ENCODE measurements at places on chromosomes 4 and X. TPM values are rescaled to one million over a fixed set of nuclear protein-coding genes. Genes with fewer than 3 reads are reported as not detected.
A peak's percentile ranks its signal among the peaks of the same experiment; 100 is the strongest.

GRCh38 chrX:134760650-134761049 lies 102.4 kb upstream of the PLAC1 start:
- H3K27ac ChIP-seq = no peak overlapping the region
- H3K4me3 ChIP-seq = no peak overlapping the region
- DNase-seq = no peak
- H3K27me3 ChIP-seq = no peaks in the 10 kb centered on the region
- no peaks in the 10 kb centered on the region for H3K36me3 ChIP-seq
- H3K4me1 ChIP-seq = no peaks in the 10 kb centered on the region

- no peaks in the 10 kb centered on the region for H3K4me1 ChIP-seq
- no peak overlapping the region for H3K27ac ChIP-seq
- no peak for DNase-seq
- H3K36me3 ChIP-seq = no peaks in the 10 kb centered on the region
- H3K27me3 ChIP-seq = no peaks in the 10 kb centered on the region
Observed at GRCh38 chr4:161949946-161950725, 213.7 kb downstream of the FSTL5 start.

GRCh38 chr4:67873116-67873515 lies 10.7 kb downstream of the TMPRSS11D start:
- H3K4me1 ChIP-seq = no peaks in the 10 kb centered on the region
- no peak for DNase-seq
- no peaks in the 10 kb centered on the region for H3K36me3 ChIP-seq
- H3K4me3 ChIP-seq = no peak overlapping the region

DNA sequence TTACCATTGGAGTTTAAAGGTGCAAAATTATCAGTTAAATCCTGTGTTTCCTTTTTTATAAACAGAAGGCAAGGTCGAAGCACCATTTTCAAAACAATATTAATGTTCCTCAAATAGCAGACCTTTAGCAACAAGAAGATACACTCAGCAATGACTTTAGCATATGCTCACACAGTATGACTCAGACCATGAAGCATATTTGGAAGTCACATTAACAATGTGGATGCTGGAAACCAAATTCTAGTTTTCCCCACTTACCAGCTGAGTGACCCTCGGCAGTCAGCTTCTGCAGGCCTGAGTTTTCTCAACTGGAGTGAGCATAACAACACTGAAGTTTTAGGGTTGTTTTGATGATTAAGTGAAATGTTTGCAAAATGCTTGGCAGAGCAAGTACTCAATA lies 130.5 kb downstream of the ANK2 start:
- H3K36me3 ChIP-seq = no peaks in the 10 kb centered on the region
- no peak overlapping the region for H3K27ac ChIP-seq
- H3K4me1 ChIP-seq = no peaks in the 10 kb centered on the region
- H3K4me3 ChIP-seq = no peak overlapping the region

- peak overlapping the region; percentile 85 for H3K4me3 ChIP-seq
- H3K27ac ChIP-seq = no peak overlapping the region
Observed at GRCh38 chr4:137531168-137531985, 917 bp downstream of the PCDH18 start.

GRCh38 chrX:23263892-23264291 lies 70.8 kb upstream of the PTCHD1 start:
- DNase-seq = no peak
- H3K4me3 ChIP-seq = no peak overlapping the region
- H3K36me3 ChIP-seq = no peaks in the 10 kb centered on the region
- no peaks in the 10 kb centered on the region for H3K27me3 ChIP-seq

- no peaks in the 10 kb centered on the region for H3K4me1 ChIP-seq
- DNase-seq = no peak
- no peak overlapping the region for H3K27ac ChIP-seq
- H3K36me3 ChIP-seq = no peaks in the 10 kb centered on the region
- H3K27me3 ChIP-seq = no peaks in the 10 kb centered on the region
- no peak overlapping the region for H3K4me3 ChIP-seq
Observed at GRCh38 chr4:87078987-87079486, 141.4 kb downstream of the KLHL8 start.

- no peaks in the 10 kb centered on the region for H3K27me3 ChIP-seq
- H3K4me1 ChIP-seq = no peaks in the 10 kb centered on the region
- H3K4me3 ChIP-seq = no peak overlapping the region
- no peak overlapping the region for H3K27ac ChIP-seq
- no peaks in the 10 kb centered on the region for H3K36me3 ChIP-seq
- DNase-seq = no peak
Observed at GRCh38 chr4:16233569-16234177, 7.4 kb upstream of the TAPT1 start.

DNA sequence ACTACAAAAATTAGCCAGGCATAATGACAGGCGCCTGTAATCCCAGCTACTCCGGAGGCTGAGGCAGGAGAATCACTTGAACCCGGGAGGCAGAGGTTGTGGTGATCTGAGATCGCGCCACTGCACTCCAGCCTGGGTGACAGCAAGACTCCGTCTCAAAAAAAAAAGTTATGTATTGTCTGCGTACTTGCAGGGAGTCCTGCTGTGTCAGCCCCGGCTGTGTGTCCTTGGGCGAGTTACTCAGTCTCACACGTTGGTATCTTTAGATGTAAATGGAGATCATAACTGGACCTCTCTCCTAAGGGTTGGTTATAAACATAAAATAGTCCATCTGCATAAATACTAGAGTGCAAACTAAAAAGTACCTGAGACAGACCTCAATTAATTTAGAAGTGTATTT lies 22.7 kb upstream of the TBC1D14 start:
- H3K4me1 ChIP-seq = no peaks in the 10 kb centered on the region
- no peaks in the 10 kb centered on the region for H3K36me3 ChIP-seq
- H3K27ac ChIP-seq = no peak overlapping the region
- no peak overlapping the region for H3K4me3 ChIP-seq
- DNase-seq = no peak

- no peak overlapping the region for H3K27ac ChIP-seq
- no peak overlapping the region for H3K4me3 ChIP-seq
Observed at GRCh38 chr4:68445111-68445510, 2.2 kb upstream of the TMPRSS11E start.

GRCh38 chrX:140815868-140816267 lies 106.3 kb downstream of the LINC00632 start:
- DNase-seq = no peak
- no peak overlapping the region for H3K4me3 ChIP-seq
- H3K4me1 ChIP-seq = no peaks in the 10 kb centered on the region
- H3K27ac ChIP-seq = no peak overlapping the region

DNA sequence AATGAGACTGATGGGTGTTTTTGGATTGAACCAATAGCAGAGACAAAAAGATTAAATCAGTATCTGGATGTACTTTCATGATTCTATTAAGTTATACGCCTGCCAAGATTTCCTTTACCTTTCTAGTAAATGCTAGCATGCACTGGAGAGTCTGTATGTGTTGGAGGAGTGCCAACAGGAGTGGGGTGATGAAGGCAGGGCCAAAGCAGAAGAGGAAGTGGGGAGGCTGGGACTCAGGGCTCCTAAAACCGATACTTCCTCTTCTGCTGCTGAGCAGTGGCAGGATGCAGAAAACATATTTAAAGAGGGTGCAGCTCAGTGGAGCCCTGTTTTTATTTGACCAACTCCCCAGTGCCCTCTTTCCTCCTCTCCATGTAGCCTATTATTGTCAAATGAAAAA lies 5.6 kb downstream of the CYSLTR1 start:
- H3K27ac ChIP-seq = no peak overlapping the region
- DNase-seq = no peak
- H3K4me1 ChIP-seq = no peaks in the 10 kb centered on the region
- H3K4me3 ChIP-seq = no peak overlapping the region
- H3K27me3 ChIP-seq = no peaks in the 10 kb centered on the region

GRCh38 chr4:10635091-10635490 lies 49.5 kb downstream of the CLNK start:
- no peak for DNase-seq
- H3K27ac ChIP-seq = no peak overlapping the region
- H3K27me3 ChIP-seq = no peaks in the 10 kb centered on the region
- no peaks in the 10 kb centered on the region for H3K4me1 ChIP-seq

- H3K4me3 ChIP-seq = peak within 1 kb of the TSS; percentile 72
- H3K27me3 ChIP-seq = no peaks in the 10 kb centered on the region
- no peak within 1 kb of the TSS for H3K27ac ChIP-seq
- DNase-seq = peak; percentile 87
Observed at GRCh38 chr4:156971676-156972378, at the start of gene PDGFC. TSS of gene PDGFC (minus strand) at chr4:156971799. CDS start at chr4:156970903, 896 bp downstream.

DNA sequence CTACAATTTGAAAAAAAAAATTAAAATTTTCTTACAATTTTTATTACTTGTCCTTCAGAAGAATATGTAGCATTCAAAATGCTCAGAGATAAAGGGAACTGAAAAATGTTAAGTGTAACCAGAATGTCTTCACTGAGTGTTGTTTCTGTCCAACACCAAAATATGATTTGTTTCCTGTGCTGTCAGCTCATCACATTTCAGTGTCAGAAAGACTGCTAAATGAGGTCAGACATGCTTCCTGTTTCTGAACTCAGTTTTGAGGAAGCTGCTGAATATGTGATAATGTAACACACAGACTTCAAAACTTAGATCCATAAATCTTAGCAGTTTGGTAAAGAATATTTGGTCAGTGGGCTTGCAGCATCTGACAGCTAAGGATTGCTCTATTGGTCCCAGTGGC lies 1849.7 kb downstream of the PCDH7 start:
- H3K27ac ChIP-seq = no peak overlapping the region
- no peak for DNase-seq
- H3K27me3 ChIP-seq = no peaks in the 10 kb centered on the region
- H3K36me3 ChIP-seq = no peaks in the 10 kb centered on the region

- 0 out of 2 replicates have a peak, but pooled peaks cover 2% of the 10 kb centered on the region for H3K4me1 ChIP-seq
- no peaks in the 10 kb centered on the region for H3K36me3 ChIP-seq
- DNase-seq = no peak
- H3K4me3 ChIP-seq = no peak overlapping the region
Observed at GRCh38 chr4:52198294-52198693, 147.2 kb downstream of the SPATA18 start.

GRCh38 chr4:105548483-105548882 lies 3.9 kb upstream of the ARHGEF38 start:
- DNase-seq = no peak
- no peak overlapping the region for H3K4me3 ChIP-seq
- no peak overlapping the region for H3K27ac ChIP-seq
- peaks cover 19% of the 10 kb centered on the region for H3K27me3 ChIP-seq
- H3K36me3 ChIP-seq = no peaks in the 10 kb centered on the region

DNA sequence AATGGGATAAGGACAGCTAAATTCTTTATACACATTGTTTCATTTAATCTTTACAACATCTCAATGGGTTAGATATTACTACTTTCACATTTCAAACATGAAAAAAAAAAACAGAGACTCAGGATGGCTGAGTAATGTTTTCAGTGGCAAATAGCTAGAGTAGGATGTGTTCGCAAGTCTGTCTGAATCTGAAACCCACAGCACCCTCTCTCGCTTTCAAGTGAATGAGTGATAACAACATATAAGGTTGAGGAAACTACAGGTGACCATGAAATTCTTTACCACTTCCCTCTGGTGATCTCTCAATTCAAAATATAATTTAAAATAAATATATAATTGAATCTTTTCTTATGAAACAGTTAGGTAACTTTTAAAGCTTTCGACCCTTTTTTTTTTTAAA lies 162.6 kb downstream of the PRR32 start:
- no peaks in the 10 kb centered on the region for H3K4me1 ChIP-seq
- DNase-seq = no peak
- no peak overlapping the region for H3K27ac ChIP-seq
- H3K4me3 ChIP-seq = no peak overlapping the region
- H3K36me3 ChIP-seq = no peaks in the 10 kb centered on the region
- H3K27me3 ChIP-seq = no peaks in the 10 kb centered on the region

- peaks cover 9% of the 10 kb centered on the region for H3K4me1 ChIP-seq
- H3K27me3 ChIP-seq = no peaks in the 10 kb centered on the region
- no peak for DNase-seq
- no peak overlapping the region for H3K27ac ChIP-seq
- no peak overlapping the region for H3K4me3 ChIP-seq
Observed at GRCh38 chrX:2401590-2402360, 99.0 kb downstream of the DHRSX start.

DNA sequence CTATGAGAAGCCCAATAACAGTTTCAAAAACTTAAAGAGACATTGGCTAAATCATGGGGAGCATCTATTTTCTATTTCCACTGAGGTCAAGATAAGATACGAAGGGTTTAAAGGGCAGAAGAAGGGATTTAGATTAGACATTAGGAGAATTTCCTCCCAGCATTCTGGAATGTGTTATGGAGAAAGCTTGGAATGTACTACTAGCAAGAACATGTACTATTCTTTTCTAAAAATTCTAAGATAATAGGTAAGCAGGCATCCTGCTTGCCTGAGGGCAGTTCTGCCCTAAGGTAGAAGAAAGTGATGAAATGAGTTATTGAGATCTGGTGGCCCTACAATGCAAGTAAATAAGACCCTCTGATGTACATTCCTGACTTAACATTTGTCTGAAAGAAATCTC lies 279.2 kb downstream of the NR3C2 start:
- no peaks in the 10 kb centered on the region for H3K36me3 ChIP-seq
- DNase-seq = no peak
- no peaks in the 10 kb centered on the region for H3K4me1 ChIP-seq
- no peak overlapping the region for H3K4me3 ChIP-seq

DNA sequence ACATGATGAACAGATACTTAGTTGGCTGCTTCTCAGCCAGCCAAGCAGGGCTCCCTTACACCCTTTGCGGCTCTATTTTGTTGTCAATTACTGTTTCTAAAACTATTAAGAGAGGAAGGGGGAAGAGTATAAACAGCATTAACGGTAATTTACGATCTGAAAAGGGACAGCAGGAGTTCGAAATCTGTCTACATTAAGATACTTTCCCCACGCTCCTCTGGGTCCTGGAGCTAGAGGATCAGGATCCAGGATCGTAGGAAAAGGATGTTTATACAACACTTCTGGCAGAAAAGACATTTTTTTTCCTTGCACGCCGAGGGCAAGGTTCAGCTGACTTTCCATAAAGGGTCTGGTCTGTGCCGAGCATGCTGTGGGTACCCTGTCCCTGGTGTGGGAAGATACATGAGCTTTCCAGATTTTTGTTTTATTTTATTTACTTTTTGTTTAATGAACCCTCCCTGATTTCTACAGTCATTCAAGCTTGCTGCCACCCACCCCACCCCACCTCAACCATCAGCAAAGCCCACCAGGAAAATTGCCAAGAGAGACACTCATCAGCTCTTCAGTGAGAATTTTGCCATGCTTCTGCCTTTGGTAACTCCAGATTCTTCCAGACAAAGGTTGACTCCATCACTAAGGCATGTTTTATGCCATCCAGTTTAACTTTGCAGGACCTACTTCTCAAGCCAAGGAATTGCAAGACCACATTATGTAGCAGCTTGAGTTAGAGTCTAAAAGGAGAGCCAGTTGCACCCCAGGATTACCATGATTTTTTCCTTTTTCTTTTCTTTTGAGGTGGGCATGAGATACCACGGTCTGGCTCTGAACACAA lies 188.1 kb downstream of the QDPR start:
- H3K4me3 ChIP-seq = no peak overlapping the region
- DNase-seq = no peak
- 0 out of 2 replicates have a peak, but pooled peaks cover 3% of the 10 kb centered on the region for H3K4me1 ChIP-seq
- H3K27me3 ChIP-seq = no peaks in the 10 kb centered on the region
- H3K36me3 ChIP-seq = no peaks in the 10 kb centered on the region

- no peaks in the 10 kb centered on the region for H3K36me3 ChIP-seq
- H3K27me3 ChIP-seq = no peaks in the 10 kb centered on the region
- H3K27ac ChIP-seq = no peak overlapping the region
- DNase-seq = no peak
- no peaks in the 10 kb centered on the region for H3K4me1 ChIP-seq
Observed at GRCh38 chr4:178612733-178613132, 1170.5 kb upstream of the AGA start.

RAB39B gene
- 9.3 TPM for total RNA-seq

CXorf65 gene
- total RNA-seq = not detected

ZNF157 gene
- 2.2 TPM for total RNA-seq

PPEF2 gene
- total RNA-seq = not detected

MAGEE2 gene
- not detected for total RNA-seq

GAGE2A gene
- total RNA-seq = not detected

HELT gene
- total RNA-seq = 0.35 TPM

LCORL gene
- 19.2 TPM for total RNA-seq

TTC29 gene
- total RNA-seq = 0.28 TPM

NUP62CL gene
- 2.6 TPM for total RNA-seq

ZMAT1 gene
- total RNA-seq = 0.94 TPM

All from H1 (cell line).